ENCODE measurements at places on chromosomes 13 and 19. TPM values are rescaled to one million over a fixed set of nuclear protein-coding genes. Genes with fewer than 3 reads are reported as not detected.

The MEDAG gene
- 22.1 TPM for total RNA-seq

The TNNI3 gene
- not detected for total RNA-seq

The RETN gene
- total RNA-seq: not detected

The GPR12 gene
- not detected for total RNA-seq

The SRRM5 gene
- 0.37 TPM for total RNA-seq

The PCDH8 gene
- total RNA-seq: not detected

The GSX1 gene
- total RNA-seq: not detected

The NECTIN2 gene
- total RNA-seq: 35.8 TPM

The CD33 gene
- not detected for total RNA-seq

The PDX1 gene
- not detected for total RNA-seq

The MAST1 gene
- not detected for total RNA-seq

The USE1 gene
- total RNA-seq: 16.2 TPM

The VSTM1 gene
- total RNA-seq: not detected

The DLL3 gene
- 0.39 TPM for total RNA-seq

The OR4F17 gene
- total RNA-seq: not detected

The FXYD1 gene
- not detected for total RNA-seq

The ZNF829 gene
- total RNA-seq: 2.6 TPM

The CGB1 gene
- total RNA-seq: not detected

The CYP4F8 gene
- not detected for total RNA-seq

The TMEM86B gene
- total RNA-seq: 0.73 TPM

The ZNF492 gene
- total RNA-seq: 1.4 TPM

The SYNGR4 gene
- not detected for total RNA-seq

The LIN7B gene
- 2.7 TPM for total RNA-seq

The C19orf85 gene
- not detected for total RNA-seq

The LILRB2 gene
- total RNA-seq: not detected

The AP1M2 gene
- not detected for total RNA-seq

The CGB5 gene
- total RNA-seq: not detected

The CGB7 gene
- not detected for total RNA-seq

The HSD17B14 gene
- 1.4 TPM for total RNA-seq

The FKRP gene
- 11.0 TPM for total RNA-seq

The AKAP8L gene
- 51.8 TPM for total RNA-seq

The LNX2 gene
- 2.6 TPM for total RNA-seq

The GAPDHS gene
- total RNA-seq: not detected

The ZNF71 gene
- 5.9 TPM for total RNA-seq

The CD177 gene
- total RNA-seq: not detected

The BLVRB gene
- total RNA-seq: 101 TPM

The FBXO17 gene
- total RNA-seq: 30.7 TPM

Data from subcutaneous preadipocyte (primary cell).